Activated CD4-positive, CD25-positive, alpha-beta regulatory T cell treated with anti-CD3 and anti-CD28 coated beads, Interleukin-2, amount 50 U/mL, for 16 hours (primary cell): ENCODE measurements at places on chromosomes 12 and 14.

- DNase-seq: no peak
Measured at GRCh38 chr14:75341620-75342019, 63.0 kb downstream of the FOS start.

DNA sequence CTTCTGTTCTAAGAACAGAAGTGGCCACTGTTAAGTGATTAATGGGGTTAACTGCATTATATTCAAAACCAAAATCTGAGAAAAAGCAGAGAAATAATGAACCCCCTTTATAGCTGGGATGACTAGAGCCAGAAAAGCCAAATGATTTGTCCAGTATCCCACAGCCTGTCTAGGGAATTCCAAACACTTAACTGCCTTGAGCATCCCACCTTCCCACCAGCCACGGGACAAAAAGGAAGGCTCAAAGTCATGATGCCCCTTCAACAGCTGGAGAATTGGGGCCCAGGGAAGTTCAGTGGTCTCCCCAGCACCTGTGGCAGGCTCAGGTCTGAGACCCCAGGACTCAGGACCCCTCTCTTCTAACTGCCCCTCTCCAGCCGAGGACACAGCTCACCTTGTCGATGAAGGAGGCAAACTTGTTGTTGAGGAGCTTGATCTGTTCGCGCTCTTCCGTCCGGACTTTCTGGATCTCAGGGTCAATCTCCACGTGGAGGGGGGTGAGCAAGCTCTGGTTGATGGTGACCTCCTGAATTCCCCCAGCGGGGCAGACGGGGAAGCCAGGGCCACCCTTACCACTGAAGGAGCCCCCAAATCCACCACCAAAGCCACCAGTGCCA lies 605 bp downstream of the KRT4 start:
- no peak for DNase-seq

- no peak for DNase-seq
Measured at GRCh38 chr14:87141801-87142200, 851.2 kb downstream of the GALC start.

DNA sequence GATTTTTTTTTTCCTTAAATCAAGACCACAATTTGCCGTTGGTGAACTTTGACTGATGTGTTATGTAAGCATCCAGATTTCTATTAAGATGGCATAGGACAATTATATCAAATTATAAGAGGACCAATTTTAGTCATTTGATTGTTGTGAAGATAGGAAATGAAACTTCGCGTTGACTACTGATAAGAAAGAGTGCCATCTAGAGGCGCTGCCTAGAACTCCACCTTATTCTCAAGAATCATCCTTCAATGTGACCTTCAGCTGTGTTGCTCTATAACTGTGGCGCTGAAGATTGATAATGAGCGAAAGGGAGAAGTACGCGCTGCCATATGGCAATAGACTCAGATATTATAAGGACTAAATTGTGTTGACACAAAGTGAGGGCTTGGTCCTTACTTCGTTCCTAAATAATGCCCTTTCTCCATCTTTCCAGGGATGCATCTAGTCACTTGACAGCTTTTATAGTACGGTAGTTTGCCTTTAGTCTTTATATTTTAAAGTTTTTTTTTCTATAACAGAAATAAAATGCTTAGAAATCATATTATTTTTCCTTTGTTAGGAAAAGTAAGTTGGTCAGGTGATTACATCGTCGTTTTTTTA lies 350.8 kb upstream of the STXBP6 start:
- DNase-seq: no peak

DNA sequence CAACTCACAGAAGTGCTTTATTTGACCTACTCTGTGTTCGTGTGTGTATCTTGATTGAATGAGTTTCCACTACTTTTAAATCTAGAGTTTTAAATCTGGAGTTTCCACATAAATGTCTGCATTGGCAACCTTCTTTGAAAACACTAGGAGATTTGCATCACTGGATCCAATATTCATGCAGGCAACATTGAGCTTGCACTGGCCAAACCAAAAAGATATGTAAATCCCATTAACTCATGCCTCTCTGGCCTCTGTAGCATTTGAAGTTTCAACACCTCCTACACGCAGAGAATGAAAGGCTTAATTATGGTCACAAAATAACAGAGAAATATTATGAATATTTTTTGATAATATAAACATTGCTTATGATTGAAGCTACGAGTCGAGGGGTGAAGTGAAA lies 178.6 kb downstream of the DUSP6 start:
- DNase-seq: no peak

- DNase-seq: no peak
Measured at GRCh38 chr12:9829483-9829882, 2.2 kb downstream of the KLRF1 start.
